Stimulated activated CD4-positive, alpha-beta T cell treated with anti-CD3 and anti-CD28 coated beads, Interleukin-4, amount 100 ng/mL, for 24 hours (primary cell): ENCODE measurements at places on chromosomes 5 and 9.
A peak's percentile ranks its signal among the peaks of the same experiment; 100 is the strongest.

DNA sequence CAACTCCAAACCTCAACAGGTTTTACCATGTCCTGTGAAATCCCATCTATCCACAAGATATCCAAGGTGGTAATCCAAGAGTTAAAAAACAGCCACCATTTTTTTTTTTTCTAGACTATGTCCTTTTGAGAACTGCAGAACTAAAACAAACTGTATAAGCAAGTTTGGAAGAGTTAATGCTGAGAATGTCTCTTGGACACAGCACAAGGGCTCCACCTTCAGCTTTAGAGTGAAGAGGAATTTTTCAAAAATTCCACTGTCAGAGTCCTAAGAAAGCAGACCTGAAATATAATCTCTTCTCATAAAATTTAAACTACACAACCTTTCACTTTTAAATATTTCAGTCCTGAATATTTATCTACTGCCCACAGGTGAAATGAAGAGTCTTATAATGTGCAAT is 167.8 kb upstream of the CCNG1 start:
- no peak for DNase-seq

DNA sequence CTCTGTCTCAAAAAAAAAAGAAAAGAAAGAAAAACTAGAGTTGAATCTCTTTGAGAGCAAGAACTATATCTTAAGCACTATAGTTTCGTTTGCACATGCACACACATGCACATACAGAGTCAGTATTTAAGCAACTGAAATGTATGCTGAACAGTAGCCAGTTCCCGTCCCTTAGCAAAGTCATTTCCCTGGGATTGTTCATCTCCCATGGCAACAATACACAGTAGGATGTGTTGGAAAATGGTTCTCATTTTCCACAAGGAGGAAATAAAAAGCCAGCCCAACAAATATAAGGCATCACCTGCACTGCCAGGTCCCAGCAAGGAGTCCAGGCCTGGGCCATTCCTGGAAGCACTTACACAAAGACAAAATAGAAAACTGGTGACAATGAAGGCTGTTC is 4.2 kb upstream of the ZNF346 start:
- no peak for DNase-seq

- DNase-seq: no peak
Observed at GRCh38 chr5:60332244-60333004, 367.5 kb downstream of the DEPDC1B start.

- DNase-seq: no peak
Observed at GRCh38 chr5:59789894-59790293, 103.6 kb downstream of the PDE4D start.

DNA sequence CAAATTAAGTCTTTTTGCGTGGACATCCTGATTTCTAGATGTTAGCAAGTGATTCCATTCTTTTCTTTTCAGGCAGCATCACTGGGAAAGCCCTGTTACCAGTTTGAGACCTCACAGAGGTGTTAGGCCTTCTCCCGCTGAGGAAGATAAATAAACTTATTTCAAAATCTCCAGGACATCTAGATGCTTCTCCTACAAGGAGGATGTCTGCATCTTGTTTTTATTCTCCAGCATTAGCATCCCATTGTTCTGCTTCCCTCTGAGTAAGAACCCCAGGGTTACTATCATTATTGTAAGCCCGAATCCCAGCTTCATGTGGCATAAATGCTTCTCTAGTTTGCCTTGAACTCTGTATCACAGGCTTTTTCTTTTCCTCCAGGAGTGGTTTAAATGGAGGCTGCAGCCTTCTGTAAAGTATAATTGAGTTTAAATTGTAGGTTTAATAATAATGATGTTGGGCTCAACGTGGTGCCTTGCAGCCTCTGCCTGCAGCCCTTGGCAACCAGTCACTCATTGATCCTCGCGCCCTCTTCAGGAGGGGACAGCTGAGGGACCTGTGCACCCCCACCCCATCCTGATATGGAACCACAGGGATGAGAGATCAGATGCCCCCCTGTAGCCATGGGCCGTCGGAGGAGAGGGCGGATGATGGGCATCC is 114.9 kb downstream of the PDZD2 start:
- DNase-seq: no peak

GRCh38 chr9:124863371-124863871 is 1.5 kb downstream of the ARPC5L start:
- DNase-seq: no peak

DNA sequence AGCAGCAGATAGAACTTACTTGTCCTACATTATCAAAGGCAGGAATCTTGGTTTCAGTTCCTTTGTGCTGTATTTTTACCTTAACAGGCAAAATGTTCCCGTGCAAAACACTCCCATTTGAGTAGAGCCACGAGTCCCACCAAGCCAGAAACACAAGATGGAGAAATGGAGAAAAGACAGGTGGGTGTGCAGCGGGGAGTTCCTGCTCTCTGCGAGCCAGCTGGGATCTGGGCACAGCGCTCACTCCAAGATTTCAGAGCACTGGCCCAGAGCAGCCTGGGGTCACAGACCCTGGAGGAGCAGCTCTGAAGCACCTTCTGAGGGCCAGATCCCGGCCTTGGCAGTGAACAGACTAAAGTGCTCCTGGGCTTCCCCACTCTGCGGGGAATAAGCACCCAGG is 2.9 kb downstream of the UCK1 start:
- DNase-seq: no peak

GRCh38 chr5:58122848-58123392 is 337.0 kb downstream of the PLK2 start:
- no peak for DNase-seq

GRCh38 chr5:84642324-84642723 is 257.6 kb upstream of the EDIL3 start:
- no peak for DNase-seq

DNA sequence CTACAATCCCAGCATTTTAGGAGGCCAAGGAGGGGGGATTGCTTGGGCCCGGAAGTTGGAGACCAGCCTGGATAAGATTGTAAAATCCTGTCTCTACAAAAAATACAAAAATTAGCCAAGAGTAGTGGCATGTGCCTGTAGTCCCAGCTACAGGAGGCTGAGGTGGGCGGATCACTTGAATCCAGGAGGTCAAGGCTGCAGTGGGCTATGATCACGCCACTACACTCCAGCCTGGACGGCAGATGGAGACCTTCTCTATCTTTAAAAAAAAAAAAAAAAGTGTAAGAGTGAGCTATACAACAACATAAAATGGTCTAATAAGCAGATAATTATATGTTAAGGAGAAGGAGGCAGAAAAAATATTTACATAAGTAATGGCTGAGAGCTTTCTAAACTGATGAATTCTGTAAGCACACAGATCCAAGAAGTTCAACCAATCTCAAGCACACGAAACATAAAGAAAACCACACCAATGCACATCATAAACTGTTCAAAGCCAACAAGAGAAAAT is 23.0 kb downstream of the CDC14B start:
- no peak for DNase-seq

- no peak for DNase-seq
Observed at GRCh38 chr5:17314907-17315471, 97.6 kb downstream of the BASP1 start.

GRCh38 chr5:102591650-102592049 is 92.8 kb upstream of the SLCO6A1 start:
- peak; percentile 3 for DNase-seq

DNA sequence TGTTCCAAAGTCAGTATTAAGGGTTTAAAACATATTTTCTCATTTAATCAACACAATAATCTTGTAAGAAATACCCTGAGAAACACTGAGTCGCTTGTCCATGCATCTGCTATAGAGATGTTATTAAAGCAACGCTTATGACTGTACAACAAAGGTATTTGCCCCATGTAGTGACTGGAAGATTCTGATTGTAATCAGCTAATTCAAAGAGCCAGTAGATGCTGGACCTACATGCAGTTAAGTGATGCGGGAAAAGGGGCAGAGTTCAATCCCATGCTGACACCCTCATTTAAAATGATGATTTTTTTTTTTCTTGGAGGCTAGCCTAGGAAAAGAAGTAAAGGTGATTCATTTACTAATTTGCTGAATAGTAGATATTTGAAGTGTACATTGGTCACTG is 149.3 kb upstream of the MTAP start:
- DNase-seq: no peak

GRCh38 chr5:6458833-6459232 is 10.2 kb downstream of the UBE2QL1 start:
- no peak for DNase-seq

GRCh38 chr5:110832683-110833082 is 93.9 kb downstream of the SLC25A46 start:
- no peak for DNase-seq

GRCh38 chr9:136621734-136622093 is 41.0 kb upstream of the EGFL7 start:
- no peak for DNase-seq

DNA sequence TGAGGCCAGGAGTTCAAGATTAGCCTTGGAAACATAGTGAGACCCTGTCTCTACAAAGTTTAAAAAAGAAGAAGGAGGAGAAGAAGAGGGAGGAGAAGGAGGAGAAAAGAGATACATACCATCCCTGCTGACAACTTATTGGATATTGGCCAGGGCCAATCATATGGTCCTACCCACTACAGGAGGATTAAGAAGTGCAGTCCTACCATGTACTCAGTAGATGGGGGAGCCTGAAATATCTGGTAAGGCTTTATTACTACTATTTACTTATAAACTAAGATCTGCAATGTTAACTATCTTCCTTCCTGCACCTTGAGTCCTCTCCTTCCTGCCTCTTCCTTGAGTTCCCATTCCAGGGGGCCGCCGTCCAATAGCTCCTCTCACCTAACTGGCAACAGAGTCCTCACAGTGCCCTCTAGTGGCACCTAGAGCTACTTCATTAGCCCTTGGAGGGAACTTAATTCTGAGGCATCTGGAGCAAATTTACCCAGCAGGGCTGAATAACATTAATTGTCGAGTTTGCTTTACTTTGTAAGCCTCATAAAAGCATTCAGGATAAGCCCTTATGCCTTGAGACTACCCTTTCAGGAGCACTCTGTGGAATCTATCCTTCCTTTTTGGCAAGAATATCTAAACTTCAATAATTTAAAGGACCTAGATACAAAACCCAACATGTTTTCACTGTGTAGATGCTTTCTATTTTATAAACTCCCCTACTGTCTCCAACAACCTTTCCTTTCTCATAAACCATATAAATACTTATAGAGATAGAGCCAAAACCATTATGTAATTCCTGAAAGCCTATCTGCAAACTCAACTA is 39.1 kb upstream of the RANBP6 start:
- DNase-seq: peak; percentile 70
